ENCODE measurements at places on chromosomes 5 and 9.

DNA sequence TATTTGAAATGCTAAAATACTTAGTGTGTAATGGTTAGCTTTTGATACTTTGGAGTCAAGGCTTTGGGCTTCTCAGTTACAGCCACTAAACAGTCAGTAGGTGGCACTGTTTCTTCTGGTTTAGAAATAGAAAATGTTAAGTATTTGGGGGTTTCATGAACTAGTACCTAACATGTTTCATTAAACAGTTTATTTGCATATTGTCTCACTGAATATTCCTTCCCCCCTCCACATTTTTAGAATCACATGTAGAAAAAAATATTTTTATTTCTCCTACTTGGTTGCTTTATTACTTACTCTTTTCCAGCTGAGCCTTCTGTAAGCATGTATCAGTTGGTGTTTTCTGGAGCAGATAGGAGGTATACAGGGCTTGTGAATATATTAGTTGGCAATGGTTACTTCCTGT, 48.0 kb downstream of the IPO11 start:
- DNase-seq: peak; percentile 25

DNA sequence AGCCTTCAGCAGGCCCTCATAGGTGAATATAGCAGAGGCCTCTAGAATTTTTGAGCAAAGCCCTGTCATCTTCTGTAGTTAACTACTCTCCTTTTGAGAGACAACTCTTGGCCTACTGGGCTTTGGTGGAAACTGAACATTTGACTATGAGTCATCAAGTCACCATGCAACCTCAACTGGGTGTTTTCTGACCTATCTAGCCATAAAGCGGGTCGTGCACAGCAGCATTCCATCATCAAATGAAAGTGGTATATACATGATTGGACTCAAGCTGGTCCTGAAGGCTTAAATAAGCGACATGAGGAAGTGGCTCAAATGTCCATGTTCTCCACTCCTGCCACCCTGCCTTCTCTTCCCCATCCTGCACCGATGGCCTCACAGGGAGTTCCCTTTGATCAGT, 1115.5 kb downstream of the TAF11L14 start:
- no peak for DNase-seq

DNA sequence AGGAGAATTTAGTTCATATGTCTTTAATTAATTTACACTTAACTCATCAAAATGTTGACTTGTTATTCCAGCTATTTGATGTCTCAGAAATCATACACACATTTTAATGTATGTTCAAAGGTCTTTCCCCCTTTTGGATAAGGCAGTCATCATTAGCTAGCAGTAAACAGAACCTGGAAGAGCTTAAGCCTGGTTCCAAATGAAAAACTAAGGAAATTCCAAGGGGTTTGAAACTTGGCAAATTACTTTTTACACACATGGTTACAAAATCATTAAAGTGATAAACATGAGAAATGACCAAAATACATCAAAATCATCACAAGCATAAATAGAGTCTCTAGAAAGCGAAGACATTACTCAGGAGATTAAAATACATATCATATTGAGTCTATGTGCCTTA, 359.8 kb upstream of the ZNF608 start:
- no peak for DNase-seq

- DNase-seq: no peak
These were observed 243.8 kb downstream of the CRB2 start for GRCh38 chr9:123599781-123600180.

DNA sequence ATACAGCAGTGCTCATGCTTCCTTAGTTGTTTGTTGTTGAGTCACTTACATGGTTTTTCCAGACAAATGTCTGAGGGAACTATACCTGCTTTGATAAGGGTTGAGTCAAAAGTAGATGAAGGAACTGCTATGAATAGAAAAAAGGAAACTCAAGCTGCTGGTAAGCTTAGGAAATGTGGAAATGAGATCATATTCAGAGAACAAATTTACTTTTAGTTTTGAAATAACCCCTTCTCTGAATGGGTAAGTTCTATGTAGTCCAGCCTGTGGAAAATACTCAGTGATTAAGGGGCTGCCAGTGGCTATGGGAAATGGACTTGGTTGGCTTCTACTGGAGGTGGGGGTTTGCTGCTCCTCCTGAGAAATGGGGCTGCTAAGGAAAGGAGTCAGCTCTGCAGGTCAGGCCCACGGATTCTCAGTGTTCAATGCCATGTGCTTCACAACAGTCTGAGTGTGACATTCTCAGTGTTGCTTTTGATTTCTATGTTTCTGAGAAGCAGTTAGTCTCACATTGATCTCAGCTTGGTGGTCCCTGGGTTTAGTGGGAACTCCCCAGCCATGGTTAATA, 47.7 kb upstream of the GLRX start:
- DNase-seq: peak; percentile 33

- no peak for DNase-seq
These were observed 365.9 kb downstream of the PLK2 start for GRCh38 chr5:58094031-58094430.

DNA sequence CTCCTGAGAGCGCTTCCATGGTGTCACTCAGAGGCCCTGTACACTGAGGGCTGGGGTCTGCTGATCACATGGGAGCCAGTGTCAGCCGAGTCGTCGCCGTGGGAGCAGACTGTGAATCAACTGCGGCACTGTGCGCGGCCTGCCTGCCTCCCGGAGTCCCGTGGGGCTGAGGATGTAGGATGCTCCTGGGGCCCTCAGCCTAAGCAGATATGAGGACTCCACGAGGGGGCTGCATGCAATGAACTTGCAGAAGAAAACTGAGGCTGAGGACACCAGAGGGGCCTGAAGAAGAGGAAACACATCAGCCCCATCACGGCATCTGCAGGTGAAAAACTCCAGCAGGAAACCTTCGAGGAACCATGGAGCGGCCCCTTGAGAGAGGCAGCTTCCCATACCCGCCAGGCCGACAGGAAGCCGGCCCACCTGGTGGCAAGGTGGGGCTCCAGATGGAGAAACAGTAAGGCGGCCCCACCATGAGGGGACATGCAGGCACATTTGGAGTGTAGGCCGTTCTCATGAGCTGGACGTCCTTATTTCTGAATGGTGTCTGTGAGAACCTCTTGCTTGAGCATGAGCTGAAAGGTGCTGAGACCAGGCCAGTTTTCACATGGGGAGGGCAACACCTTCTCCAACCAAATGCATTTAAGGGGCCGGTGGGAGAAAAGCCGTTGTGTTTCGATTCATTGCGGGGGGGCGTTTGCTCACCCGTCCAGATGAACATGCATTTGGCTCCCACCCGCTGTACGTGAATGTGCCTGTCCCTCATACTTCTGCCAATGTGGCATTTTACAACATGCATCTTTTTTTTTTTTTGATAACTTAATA, 35.2 kb upstream of the ADAMTS2 start:
- no peak for DNase-seq

DNA sequence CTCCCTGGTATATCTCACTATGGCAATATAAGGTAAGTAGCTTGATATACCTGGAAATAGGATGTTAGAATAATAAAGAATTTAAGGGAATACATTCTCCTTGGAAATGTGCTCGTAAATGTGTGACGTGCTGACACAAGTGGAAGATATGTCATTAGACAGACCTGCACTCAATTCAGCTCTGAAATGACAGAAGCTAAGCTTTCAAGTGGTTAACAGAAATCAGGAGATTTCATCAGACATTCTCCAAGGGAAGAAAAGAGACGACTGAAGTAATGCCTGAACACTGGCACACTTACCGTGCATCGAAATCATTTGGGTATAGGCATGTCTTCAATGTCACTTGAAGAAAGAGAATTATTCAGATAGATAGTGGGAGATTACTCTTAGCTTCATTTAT, 933.3 kb upstream of the CTNND2 start:
- DNase-seq: no peak

GRCh38 chr5:76413746-76414145, 10.7 kb downstream of the IQGAP2 start:
- DNase-seq: no peak

DNA sequence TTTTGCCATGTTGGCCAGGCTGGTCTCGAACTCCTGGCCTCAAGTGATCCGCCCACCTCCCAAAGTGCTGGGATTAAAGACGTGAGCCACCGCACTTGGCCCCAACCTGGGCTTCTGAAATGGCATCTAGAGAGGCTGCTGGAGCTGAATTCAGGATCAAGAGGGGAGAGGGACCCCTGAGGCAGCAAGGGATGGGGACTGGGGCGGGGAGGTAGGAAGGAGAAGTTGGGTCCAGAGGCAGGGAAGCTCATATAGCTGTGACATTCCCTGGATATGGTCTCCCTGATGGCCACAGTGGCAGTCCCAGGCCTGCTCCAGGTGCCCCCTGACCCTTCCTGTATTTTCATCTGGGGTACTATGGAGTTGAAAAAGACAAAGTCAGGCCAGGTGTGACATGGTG, 12.1 kb downstream of the REEP2 start:
- no peak for DNase-seq

DNA sequence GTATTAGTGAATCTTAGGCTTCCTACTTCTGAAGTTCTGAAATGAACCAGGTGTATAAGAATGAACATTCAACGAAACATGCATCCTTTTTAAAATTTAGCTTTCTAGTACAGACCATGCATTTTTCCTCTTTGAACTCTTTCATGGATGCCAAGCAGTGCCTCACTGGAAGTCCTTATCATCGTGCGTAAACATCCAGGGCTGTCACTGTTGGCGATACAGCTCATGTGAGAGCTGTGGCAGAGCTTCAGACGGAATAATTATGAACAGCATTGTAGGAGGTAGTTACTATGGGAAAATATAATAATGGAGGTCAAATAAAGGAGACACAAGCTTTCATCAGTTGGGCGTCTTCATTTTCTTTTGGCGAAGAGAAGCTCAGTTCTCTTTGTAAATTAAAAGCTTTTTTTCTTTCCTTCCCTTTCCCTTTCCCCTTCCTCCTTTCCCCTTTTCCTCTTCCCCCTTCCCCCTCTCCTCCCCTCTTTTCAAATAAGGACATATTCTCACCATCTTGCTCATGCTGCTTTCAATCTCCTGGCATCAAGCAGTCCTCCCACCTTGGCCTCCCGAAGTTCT, 167.3 kb downstream of the KDM4C start:
- no peak for DNase-seq

DNA sequence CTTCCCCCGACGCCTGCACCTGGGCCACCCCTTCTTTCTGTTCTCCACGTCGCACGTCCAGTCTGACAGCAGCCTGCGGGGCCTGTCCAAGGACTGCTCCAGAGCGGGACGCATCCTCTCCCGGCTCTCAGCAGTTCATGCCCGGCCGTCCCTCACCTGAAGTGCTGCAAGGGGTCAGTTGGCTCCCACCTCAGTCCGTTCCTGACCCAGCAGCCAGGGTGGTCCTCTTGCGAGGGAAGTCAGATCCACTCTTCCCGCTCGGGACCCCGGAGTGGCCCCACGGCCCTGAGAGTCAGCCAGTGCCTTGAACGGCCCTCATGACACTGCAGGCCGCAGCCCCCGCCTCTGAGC, 249.7 kb upstream of the IRX4 start:
- DNase-seq: no peak

DNA sequence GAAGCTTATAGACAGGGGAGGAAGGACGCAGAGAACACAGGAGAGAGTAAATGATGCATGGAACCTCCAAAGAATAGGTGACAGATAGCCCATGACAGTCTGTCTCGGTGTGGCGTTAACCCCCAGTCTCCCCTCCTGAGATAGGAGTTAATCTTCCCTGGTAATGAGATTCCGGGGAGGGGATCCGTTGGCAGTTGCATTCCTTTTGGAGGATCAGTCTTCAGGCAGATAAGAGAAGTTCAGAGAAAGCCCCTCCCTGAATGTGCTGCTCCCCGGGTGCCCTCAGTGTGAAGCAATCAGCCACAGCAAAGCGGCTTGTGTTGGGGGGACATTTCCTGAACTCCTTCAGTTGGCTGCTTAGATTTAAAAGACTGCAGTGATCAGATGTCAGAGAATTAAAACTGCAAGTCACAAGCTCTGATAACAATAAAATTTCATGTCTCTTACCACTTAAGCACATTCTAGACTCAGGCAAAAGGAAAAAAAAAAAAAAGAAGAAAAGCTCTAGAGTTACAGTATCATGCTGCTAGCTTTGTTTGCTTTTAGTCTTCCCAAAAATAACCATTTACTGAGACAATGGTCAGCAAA, 121.1 kb downstream of the EGFLAM start:
- DNase-seq: no peak

GRCh38 chr9:107631788-107632187, 142.2 kb upstream of the KLF4 start:
- no peak for DNase-seq

GRCh38 chr5:179792612-179793467, 946 bp upstream of the LTC4S start:
- DNase-seq: no peak

DNA sequence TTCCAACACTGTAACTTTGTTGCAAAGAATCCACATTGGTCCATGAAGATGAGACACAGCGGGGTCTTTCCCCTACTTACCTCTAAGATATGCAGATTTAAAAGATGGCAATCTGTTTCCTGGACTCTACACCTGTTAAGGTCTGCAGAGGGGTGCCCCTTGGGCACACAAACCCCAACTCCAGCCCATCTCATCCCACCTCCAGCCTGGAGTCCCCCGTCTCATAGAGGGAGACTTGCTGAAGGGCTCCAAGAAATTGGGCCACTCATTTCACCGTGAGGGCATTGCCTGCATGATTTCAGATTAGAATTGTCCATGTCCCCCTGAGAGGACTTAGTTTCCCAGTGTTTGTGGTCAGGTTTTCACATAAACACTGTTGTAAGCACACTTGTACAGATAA, 365.7 kb downstream of the IRX2 start:
- no peak for DNase-seq

- no peak for DNase-seq
These were observed 156.4 kb downstream of the EFNA5 start for GRCh38 chr5:107514305-107514704.

- DNase-seq: no peak
These were observed 8.3 kb upstream of the SLC25A48 start for GRCh38 chr5:135826221-135826525.

GRCh38 chr5:86320266-86320665, 297.5 kb upstream of the COX7C start:
- DNase-seq: no peak

DNA sequence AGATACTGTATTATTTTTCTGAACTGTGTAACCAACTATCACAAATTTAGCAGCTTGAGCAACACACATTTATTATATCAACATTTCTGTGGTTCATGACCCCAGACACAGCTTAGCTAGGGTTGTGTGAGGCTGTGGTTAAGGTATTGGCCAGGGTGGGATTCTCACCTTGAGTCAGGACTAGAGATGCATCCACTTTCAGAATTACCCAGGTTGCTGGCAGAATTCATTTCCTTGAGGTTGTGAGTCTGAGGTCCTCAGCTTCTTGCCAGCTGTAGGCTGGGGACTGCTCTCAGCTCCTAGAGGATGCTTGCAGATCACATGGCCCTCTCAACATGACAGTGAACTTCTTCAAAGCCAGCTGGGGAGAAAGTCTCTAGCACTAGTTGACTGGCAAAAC, 122.5 kb upstream of the RASGRF2 start:
- DNase-seq: no peak

GRCh38 chr5:147092044-147092443, 142.8 kb upstream of the STK32A start:
- no peak for DNase-seq

GRCh38 chr5:3100921-3101551, 349.6 kb upstream of the IRX2 start:
- no peak for DNase-seq

DNA sequence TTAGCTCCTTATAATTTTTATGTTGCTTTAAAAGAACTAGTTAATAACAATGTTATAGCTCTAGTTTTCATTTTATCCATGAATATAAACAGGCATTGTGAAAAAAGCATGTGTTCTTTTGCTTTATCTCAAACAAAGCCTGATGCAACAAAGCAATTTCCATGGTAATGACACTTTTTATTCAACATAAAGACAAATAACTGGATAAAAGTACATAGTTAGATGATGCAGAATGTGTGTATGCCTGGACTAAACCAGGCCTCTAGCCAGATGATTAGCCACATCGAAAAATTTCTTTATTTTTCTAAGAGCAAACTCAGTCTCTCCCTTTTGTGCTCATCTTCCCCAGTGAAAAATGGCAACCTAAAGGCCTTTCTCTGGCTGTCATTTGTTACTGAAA, 125.6 kb upstream of the TARS1 start:
- no peak for DNase-seq

All from brain microvascular endothelial cell (primary cell).